ENCODE measurements at places on chromosomes 16 and 17.

GRCh38 chr16:193441-193840 is 13.2 kb downstream of the HBQ1 start:
- DNase-seq, result no peak

- DNase-seq, result no peak
These were observed 267.3 kb downstream of the SLC39A11 start for GRCh38 chr17:72825218-72825617.

GRCh38 chr17:77019893-77020379 is 120.8 kb upstream of the SEC14L1 start:
- DNase-seq, result no peak

DNA sequence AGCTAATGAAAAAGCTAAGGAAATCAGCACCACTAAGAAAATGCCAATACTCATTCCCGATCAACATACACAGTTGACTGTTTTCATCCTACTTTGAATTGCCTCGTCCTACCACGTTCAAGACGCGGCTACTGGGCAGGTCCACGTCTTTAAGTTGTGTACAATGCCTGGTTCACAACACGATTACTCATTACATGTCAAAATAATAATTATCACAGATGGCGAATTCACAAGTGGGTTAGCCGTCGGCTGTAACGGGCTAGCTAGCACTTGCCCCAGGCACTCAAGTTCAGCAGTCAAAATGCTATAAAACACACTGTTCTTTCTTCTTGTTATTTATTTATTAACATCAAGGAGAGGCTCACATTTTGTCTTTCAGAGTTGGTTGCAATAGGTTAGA is 124.2 kb downstream of the ZFHX3 start:
- DNase-seq, result no peak

- no peak for DNase-seq
These were observed 23.0 kb downstream of the KNOP1 start for GRCh38 chr16:19694989-19695388.

All from activated T-cell treated with anti-CD3 and anti-CD28 coated beads for 48 hours (primary cell).